Activated naive CD4-positive, alpha-beta T cell (primary cell): ENCODE measurements at places on chromosomes 16 and 17.

GRCh38 chr16:53631236-53632025 is 72.2 kb downstream of the RPGRIP1L start:
- no peak for DNase-seq

- DNase-seq: no peak
Observed at GRCh38 chr17:82171750-82172375, 40.8 kb downstream of the CCDC57 start.

DNA sequence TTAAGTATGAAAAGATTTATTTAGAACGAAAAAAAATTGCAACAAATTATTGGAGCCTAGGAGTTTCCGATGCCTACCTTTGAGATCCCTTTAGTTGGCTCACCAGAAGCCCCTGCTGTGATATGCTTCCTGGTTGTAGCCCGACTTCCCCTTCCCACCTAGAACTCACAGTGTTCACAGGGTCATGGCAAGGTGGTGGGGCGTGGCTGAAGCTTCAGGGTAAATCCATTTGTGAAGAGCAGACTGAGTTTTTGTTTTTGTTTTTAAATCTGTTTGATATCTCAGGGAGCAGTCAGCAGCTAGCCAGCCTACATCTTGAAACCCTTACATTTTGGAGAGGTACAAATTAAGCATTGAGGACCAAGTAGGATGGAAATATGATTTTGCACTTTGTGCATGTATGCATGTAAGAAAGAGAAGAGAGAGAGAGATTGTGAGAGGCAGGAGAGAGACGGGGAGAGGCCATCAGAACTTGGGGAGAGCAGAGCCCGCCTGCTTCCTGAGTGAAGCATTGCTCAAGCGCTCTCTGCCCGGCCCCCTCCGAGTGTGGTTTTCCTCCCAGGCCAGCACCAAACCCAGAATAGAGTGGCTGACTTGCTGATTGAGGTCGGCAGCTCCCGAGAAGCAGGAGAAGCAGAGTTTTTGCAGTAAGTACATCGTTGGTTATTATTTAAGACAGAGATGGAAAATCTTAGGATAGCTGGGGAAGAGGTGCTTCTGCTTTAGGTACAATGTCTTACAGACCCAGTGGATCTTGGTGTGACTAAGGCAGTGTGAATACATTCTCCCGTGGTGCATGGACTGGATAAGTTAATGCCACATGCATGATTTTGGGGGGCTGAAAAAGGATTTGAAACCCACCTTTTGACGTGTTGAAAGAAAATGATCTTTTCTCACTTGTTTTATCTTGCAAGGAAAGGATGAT is 64.2 kb downstream of the SPECC1 start:
- no peak for DNase-seq

GRCh38 chr17:57982452-57983170 is 5.4 kb downstream of the VEZF1 start:
- DNase-seq: no peak

GRCh38 chr16:53960954-53961616 is 257.1 kb downstream of the FTO start:
- DNase-seq: no peak

- DNase-seq: no peak
Observed at GRCh38 chr17:73489333-73489732, 154.9 kb downstream of the SDK2 start.

DNA sequence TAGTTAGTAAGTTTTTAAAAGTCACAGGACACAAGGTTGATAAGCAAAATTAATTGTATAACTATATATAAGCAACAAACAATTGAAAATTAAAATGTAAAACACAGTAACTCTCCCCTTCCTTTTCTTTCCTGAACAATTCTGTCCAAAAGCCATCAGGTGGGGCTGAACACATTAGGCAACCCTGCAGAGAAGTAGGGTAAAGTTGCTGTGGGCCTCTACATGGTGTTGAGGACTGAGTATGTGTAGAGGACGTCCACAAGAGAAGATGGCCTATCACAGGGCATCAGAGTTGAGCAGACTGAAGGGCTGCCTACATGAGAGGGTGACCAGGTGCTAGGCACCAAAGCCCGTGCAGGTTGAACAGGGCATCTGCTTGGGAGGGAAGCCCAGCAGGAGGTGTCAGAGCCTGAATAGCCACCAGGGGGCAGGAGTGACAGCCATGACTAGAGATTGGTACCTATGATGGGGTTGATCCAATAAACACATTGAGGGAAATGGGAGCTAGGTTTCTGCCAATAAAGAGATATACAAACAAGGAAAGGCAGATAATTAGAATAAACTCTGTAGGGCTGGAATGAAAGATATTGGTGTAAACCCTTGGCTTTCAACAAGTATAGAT is 415.1 kb downstream of the NPIPA8 start:
- no peak for DNase-seq

GRCh38 chr17:35338230-35338629 is 35.2 kb downstream of the SLFN11 start:
- DNase-seq: no peak

DNA sequence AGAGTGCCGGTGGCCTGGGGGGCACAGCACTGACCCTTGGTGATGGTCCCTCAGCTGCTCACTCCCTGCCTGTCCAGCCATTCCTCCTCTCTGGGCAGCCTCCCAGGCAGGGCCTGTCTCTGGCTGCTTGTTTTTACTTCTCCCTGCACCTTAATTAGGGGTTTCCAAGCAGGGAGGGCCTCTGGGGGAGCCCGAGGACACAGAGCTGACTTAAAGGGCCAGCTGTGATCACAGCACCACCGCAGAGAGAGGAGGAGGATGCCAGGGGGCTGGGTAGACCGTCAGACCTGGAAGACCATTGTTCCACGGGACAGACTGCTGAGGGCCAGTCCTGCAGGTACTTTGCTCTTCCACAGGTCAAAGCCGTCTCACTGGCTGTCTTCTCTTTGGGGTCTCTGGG is 1.2 kb upstream of the DPH1 start:
- no peak for DNase-seq

- DNase-seq: no peak
Observed at GRCh38 chr16:67699265-67699664, 19.9 kb downstream of the GFOD2 start.

GRCh38 chr17:6870841-6871240 is 39.3 kb upstream of the TEKT1 start:
- DNase-seq: no peak

- no peak for DNase-seq
Observed at GRCh38 chr17:65593855-65594845, 32.7 kb upstream of the AXIN2 start.

DNA sequence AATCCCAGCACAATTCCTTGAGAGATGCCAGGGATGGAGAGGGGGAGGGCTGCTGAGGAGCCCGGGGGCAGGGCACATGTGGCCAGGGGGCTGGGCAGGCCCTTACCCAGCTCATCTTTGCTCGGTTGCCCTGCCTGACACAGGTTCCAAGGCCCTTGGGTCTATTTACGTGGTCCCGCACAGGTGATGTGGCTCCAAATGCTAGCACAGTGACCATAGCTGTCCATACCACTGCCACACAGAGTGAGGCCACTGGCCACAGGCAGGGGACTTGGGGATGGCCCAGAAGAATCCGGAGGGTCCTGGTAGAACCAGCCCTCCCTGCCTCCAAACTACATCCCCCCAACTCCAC is 10.0 kb upstream of the PRR29 start:
- DNase-seq: no peak

GRCh38 chr17:5711344-5711743 is 127.0 kb upstream of the NLRP1 start:
- no peak for DNase-seq

DNA sequence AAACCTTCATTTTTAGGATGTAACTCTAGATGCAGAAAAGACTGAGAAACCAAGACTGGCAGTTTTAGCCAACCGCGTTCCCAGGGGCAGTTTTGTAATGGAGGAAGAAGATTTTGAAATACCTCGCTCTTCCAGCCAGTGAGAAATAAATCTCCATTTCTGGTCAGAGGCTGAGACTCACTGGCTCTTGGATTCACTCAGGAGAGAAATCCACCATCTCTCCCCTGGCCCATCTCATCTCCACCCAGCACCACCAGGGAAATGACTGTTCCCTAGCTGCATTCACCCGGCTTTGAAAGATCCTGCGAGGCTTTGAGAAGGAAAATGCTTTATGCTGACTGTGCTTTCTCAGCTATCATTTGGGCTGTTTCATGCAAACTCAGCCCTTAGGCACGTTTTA is 185.2 kb downstream of the SOX9 start:
- DNase-seq: no peak

DNA sequence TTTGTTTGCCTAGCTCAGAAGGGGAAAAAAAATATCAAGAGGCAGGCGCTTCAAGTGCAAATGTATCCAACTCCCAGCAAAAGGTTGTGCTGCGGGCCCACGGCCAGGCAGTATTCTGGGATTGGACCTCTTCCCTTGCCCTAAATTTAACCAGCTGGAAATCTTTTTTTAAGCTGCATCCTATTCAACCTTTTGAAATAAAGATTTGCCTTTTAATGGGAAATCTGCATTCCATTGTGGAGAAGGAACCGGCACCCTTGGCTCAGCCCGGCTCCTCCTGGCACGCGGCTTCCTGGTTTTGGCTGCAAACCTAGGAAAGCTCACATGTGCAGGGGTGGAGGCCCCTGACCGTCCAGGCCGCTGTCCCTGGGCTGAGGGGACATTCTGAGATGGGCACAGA is 38.8 kb upstream of the ENPP7 start:
- no peak for DNase-seq

GRCh38 chr17:50613007-50613992 is 21.4 kb upstream of the ABCC3 start:
- DNase-seq: no peak

- no peak for DNase-seq
Observed at GRCh38 chr17:12853921-12854320, 64.6 kb downstream of the ARHGAP44 start.

DNA sequence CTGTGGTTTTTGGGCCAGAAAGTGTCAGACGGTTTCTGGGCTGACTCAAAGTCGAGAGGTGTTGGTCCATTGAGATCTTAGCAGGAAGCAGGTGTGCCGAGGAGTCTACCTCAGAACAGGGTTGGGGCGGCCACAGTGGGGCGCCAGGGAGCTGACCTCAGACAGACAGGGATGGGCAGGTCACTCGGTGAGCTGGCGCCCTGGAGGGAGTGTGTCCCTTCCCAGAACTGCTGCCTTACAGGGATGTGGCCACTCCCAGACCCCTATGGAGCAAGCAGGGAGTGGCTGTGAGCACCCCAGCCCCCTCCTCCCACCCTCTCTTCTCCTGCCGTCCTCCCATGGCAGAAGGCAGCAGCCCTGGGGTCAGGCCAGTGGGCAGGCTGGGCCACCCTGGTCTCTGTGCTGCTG is 14.0 kb upstream of the DPEP1 start:
- DNase-seq: no peak

DNA sequence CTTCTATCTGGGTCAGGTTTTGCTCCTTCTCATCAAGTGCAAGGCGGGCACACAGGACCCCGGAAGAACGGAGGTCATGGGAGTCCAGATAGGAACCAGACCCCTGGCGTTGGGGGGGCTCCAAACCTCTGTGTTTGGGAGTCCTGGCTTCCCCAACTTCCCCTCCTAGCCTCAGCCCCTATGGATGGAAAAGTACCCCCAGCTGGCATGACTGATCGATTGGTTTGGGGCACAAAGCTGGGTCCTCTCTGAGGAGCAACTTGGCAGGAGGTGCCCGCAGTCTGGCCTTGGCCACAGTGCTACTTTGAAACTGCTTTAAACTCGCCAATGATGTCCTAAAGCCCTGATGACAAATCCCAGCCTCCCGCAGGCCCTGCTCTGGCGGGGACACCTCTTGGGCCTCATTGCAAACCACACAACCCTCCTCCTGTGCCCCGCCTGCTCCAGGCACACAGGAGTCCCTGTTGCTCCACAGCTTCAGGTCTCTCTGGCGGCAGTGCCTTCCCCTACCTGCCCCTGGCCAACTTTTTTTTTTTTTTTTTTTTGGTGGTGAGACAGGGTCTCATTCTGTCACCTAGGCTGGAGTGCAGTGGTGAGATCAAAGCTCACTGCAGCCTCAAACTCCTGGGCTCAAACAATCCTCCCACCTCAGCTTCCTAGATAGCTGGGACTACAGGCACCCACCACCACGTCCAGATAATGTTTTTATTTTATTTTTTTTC is 38.0 kb upstream of the SNN start:
- DNase-seq: no peak

- DNase-seq: no peak
Observed at GRCh38 chr16:57607676-57608461, 20.6 kb upstream of the ADGRG1 start.

GRCh38 chr16:10972108-10972818 is 27.9 kb downstream of the CLEC16A start:
- DNase-seq: no peak

GRCh38 chr17:8163978-8164814 is 1.4 kb upstream of the VAMP2 start:
- peak; percentile 30 for DNase-seq

DNA sequence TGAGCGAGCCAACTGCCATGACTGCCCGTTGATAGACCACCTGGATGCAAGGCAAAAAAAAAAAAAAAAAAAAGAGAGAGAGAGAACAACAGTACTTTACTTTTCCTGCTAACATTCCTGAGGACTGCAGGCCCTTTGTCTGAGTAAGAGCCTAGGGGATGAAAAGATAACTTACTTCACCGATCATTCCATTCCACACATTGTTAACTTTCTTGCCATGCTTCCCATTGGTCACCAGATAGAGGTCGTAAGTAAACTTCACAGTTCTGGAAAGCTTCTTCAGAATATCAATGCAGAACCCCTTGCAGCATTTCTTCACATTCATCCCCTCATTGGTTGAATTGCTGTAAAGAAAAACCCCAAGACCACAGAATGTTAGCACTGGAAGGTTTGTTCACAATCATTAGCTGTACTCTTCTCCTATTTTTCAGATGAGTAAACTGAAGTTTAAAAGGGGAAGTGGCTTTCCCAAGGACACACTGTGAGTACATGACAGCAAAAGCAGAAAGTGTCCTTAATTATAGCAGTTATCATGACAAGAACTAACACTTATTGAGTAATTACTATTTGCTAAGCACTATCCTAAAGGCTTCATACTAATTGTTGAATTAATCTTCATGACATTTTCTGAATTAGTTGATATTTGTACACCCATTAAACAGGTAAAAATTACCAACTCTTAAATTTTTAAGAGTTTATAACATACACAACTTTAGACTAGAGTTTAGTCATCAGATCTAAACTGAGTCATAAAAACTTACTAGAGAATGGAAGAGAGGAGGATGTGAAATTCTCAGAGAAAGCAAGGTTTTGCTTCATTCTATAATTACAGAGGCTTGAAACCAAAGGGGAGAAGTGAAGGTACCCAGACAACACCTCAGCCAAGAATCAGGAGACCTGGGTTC is 341.2 kb downstream of the GRIN2A start:
- no peak for DNase-seq

DNA sequence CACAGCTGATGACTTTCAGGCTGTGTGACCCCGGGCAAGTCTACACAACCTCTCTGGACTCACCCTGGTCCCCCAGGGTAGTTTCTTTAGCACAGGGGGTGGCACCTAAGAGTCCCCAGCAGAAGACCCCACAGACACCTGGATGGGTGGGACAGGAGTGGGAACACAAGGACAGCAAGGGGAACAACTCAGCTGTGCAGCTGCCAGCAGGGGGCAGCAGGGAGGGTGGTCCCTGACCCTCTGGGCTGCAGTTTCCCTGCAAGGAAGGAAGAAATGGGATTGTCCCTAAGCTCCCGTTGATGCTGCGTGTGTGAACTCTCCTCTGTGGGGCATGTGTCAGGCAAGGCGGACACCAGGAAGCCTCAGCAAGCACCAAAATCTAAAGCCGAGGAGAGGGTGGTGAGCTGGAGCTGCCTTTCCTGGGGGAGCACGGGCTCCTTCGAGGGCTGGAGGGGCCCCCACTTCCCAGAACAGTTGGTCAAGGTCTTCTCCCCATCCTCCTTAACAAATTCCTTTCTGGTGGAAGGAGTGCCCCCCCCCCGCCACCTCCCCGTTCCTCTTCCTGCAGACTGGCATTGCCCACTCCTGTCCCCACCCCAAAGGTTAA is 24.1 kb upstream of the CDH5 start:
- DNase-seq: no peak

GRCh38 chr17:48543854-48544348 is 1.0 kb downstream of the HOXB2 start:
- DNase-seq: no peak
